ENCODE measurements at places on chromosomes 16 and 17. TPM values are rescaled to one million over a fixed set of nuclear protein-coding genes. Genes with fewer than 3 reads are reported as not detected.

GRCh38 chr17:41522301-41523224, 3.9 kb upstream of the KRT15 start:
- DNase-seq: no peak

DNA sequence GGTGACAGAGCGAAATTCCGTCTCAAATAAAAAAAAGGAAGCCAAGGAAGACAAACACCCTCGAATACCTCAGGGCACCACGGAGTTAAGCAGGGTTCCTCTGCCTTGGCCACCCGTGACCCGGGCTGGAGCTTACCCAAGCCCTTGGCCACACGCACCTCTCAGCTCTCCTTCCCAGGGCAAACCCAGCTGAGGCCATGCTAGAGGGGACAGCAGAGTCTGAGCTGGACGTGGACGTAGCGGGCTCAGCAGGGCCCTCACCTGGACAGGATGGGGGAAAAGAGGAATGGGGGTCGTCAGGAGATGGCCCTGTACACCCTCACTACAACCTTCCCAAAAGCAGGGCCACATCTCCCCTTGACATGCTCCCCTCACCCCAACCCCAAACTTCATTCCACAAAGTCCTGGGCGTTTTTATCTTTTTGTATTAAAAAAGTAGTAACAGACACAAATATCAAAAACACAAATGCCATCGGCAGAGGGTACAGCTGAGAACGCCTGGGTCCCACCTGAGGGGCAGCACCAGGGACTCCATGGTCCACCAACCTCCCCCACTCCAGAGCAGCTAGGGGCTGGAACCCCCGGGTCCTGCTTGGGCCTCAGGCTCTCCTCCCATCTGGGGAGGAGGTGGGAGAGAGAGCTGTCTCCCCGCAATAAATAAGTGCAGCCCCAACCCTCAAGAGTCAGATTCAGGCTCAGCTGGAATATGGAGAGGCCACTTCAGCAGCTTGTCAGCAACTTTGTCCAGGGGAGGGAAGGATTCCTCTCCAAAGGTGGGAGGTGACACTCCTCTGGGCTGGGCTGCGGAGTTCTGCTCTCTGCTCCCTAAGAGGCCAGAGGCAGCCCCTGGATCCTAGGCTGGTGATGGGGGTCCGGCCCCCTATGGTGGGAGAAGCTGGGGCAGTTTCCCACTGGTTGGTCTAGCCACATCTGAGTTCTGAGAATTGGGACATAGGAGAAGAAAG, 11.9 kb downstream of the PER1 start:
- no peak for DNase-seq

The DUS1L gene
- 59.5 TPM for total RNA-seq

- no peak for DNase-seq
These were observed 116.6 kb downstream of the ZNF18 start for GRCh38 chr17:11880714-11881113.

GRCh38 chr17:73423159-73423715, 111.4 kb upstream of the CDC42EP4 start:
- no peak for DNase-seq

The GPRC5B gene
- 9.3 TPM for total RNA-seq
